ENCODE measurements at places on chromosomes 11 and 22.

DNA sequence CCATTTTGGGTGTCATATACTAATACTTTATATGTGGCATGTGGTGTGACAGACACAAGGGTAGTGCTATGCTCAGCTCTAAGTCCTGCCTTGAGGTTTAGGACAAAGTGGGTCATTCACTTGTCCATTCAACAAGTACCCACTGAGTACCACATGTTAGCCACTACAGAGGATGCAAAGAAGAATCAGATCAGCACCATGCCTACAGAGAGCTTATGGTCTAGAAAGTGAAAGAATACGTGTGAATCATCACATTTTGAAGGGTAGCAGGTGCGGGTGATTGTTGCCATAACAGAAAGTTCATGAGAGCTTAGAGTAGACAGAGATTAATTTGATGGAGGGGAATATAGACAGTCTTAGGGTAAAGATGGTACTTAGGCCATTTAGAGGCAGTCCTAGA is 18.3 kb downstream of the CLMP start:
- DNase-seq: no peak

DNA sequence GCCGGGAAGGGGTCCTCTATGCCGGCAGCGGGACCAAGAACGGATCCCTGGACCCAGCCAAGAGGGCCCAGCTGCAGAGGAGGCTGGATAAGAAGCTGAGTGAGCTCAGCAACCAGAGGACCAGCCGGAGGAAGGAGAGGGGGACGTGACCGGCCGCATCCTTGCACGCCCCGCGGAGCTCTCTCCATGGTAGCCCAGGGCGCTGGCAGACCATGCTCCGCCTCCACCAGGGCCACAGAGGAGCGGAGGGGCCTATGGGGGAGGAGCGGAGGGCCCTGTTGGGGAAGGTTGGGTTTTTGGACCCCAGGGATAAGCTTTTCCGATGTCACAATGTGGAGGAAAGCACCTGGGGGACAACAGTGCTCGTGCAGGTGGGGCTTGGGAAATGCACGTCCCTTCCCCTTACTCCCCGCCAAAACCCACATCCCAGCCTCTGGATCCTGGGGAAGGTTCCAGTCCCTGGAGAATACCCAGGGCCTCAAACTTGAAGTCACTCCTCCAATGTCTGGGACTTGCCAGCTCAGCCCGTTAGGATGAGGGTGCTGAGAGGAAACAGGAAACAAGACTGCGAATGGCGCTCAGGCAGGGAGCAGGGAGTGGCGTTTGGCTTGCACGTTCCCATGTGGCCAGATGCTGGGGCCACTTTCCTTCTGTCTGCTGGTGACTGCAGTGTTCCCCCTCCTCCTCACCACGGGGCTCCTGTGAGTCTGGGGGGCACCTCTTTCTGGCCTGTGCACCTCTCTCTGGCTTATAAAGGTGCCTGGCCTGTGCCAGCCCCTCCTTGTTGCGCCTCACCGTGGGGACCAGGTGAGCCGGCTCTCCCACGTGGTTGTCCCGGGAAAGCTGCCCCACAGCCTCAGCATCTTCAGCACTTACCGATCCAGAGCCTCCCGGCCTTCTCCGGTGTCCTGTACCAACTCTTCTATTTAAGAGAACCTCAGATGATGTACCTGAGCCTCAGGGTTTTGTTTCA is 36.2 kb downstream of the IGHMBP2 start:
- no peak for DNase-seq

- no peak for DNase-seq
These were observed 89.6 kb upstream of the API5 start for GRCh38 chr11:43222215-43222614.

- DNase-seq: no peak
These were observed 5.3 kb downstream of the CCDC157 start for GRCh38 chr22:30361916-30362650.

DNA sequence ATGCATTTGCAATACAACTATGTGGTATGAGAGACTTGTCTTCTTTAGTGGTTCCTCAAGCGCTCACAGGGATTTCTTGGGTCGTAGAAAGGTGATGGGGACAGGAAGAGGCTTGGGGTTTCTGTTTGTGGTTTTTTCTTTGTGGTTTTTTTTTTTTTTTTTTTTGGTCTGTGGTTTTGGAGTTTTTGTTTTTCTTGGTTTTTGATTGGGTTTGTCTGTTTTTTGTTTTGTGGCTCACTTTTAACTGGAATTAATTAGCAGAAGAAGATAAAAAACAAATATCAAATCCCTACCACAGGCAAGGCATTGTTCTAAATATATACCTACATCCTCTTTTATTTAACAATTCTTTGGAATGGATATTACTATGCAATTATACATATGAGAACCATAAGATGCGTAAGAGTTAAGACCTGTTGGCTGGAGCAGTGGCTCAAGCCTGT is 5.5 kb downstream of the TTC28 start:
- no peak for DNase-seq

- DNase-seq: no peak
These were observed 18.9 kb upstream of the MOB2 start for GRCh38 chr11:1505480-1505879.

Measured in LoVo (cell line).